Glomerular endothelial cell (primary cell): ENCODE measurements at places on chromosomes 5 and 9.

DNA sequence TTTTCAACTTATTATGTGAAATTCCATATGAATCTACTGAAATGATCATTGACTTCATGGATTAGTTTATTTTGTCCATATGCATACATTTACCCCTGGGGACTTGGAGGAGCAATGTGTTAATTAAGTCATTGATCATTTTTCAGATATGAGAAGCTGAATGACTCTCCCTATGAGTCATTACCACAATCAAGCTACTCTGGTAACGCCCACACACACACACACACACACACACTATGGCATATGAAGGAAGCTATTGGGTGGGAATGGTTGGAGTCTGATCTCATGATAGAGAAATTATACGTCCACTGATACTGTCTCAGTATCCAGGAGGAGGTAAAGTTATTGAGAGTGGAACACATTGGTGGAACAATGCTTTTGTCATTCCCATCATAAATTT lies 528.9 kb downstream of the AGTPBP1 start:
- no peak for DNase-seq

DNA sequence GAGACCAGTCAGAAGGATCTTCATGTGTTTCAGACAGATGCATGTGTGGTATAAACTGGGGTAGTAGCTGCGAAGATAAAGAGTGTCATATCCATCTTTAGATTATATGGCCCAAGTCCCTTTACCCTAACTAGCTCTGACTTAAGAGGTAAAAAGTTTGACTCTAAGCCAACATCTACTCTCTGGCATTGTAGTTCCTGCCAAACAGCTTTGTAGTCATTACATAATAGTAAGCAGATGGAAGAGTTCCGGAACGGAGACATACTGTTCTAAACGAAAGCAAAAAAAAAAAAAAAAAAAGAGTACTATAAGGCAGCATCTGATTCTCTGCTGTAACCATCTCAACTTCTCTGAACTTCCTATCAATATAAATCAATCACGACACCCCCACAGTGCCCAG lies 48.8 kb downstream of the CEMIP2 start:
- DNase-seq, result no peak

- no peak for DNase-seq
These were observed 95.4 kb downstream of the PAM start for GRCh38 chr5:102850503-102850902.

- DNase-seq, result no peak
These were observed 52.2 kb upstream of the MAP3K1 start for GRCh38 chr5:56763182-56763581.

DNA sequence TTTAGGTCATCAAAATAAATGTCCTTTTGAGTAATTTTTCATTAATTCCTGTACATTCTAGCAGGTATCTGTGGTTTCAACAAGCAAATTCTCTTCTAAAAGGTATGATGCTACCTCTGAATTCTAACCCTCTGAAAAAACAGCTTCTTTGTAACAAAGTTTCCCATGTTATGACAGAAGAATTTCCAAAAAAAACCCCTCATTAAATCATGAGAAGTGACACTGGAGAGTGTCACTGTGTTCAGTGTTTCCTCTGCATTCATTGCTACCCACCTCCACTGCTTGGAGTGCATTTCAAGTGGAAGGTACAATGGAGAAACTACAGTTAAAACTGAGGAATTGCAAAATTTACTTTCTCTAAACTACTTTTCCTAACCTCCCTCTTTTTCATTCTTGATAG lies 10.1 kb downstream of the CDKN2A start:
- DNase-seq, result no peak

DNA sequence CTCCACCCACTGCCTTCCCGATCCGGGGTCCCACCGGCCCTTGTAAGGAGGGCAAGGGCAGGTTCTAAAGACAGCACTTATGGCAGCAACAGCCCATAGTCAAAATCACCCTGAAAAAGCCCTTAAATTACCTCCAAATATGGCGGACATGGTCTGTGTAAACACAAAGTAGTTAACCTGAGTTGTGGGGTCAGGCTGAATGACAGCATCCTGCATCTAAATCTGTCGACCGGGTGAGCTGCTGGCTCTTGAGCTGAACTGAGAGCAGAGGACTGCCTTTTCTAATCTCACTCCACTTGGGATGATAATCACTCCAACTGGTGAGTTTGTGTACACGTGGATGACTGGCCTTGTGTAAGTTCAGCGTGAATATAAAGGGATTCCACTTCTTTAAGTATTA lies 249.6 kb downstream of the DENND1A start:
- no peak for DNase-seq

DNA sequence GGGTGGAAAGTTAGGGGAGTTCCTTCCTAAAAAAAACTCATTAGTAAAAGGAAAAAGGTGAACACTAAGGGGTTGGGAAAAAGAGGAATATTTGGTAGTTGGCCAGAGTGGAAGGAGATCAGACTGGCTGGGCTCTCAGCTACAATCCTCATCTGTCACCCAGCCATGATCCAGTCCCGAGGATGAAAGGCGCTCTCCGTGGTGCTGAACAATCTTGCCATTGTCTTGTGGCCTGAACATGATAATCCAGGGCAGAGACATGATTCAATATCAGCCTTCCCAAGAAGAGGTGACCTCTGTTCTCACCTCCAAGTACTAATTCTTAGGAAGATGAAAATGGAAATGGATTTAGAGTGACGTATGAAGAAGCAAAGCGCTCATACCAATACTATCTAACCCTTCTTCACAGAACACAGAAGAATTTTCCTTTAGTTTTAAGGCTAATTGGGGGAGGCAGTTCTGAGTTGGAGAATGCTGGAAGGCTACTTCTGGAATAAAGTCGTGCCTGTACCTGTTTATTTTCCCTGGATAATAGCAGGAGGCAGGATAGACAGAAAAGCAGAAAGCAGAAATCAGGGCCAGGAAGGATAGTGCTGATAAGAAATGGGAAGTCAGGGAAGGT lies 36.6 kb upstream of the MYORG start:
- DNase-seq, result no peak

DNA sequence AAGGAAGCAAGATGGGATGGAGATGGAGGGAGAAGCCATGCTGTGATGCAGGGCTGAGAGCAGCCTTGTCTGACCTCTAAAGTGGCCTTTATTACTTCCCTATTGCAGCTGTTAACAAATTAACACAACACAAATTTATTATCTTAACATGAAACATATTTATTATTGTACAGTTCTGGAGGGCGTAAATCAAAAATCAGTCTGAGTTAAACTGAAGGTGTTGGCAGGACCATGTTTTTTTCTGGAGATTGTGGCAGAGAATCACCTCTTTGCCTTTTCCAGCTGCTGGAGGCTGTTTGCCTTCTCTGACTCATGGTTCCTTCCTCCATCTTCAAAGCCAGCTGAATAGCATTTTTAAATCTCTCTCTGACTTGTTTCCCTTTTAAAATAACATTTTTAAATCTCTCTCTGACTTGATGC lies 7.2 kb upstream of the MCC start:
- no peak for DNase-seq

DNA sequence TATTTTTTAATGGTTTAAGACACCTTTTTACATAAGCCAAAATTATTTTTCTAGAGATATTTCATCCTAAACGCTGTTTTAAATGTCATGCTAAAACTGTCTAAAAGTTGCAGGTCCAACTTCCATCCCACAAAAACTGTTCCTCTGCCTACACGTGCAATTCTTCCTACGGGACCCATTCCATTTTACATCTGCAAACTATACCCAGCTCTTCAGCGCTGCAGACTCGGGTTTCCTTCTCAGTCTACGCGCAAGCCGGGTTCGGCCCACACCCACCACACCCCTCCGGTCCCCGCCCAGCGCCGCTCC lies 8.7 kb downstream of the RANBP6 start:
- no peak for DNase-seq

- no peak for DNase-seq
These were observed 9.3 kb downstream of the NAIF1 start for GRCh38 chr9:128057724-128058409.
